ENCODE measurements at places on chromosomes 1 and 21.

DNA sequence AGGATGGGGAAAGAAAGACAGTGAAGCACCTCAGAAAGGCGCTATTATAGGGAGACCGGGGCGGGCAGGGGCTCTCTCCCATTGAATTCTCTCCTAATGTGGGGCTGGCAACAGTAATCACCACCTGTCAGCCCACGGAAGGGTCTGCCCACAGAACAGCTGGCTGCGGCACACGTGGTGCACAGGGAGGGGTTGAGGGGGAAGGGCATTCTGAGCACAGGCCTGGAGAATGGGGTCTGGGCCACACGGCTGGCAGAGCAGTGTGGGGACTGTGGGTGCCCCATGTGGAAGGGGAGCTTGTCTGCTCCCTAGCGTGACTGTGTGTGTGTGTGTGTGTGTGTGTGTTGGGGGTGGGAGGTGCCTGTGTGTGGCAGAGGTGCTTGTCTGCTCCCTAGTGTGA, 4.1 kb downstream of the OLFML3 start:
- DNase-seq, result no peak

DNA sequence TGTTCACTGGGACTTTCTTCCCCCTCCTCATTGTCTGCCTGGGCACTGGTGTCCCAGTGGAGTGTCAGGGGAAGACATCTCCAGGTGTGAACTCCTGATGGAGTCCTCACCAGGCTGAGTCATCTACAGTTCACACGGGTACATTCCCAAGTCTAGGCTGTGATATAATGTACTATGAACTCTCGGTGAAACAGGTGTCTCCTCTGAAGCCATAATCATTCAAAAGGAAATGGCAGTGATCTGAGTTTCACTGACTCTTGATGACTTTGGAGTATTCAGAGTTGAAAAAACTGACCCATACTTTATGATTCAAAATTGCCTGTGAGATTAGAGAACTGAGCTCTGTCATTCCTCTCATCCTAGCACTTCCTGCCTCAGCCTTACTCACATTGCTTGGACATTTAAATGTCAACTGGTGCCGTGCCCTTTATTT, 9.1 kb downstream of the LAMC2 start:
- DNase-seq, result no peak

DNA sequence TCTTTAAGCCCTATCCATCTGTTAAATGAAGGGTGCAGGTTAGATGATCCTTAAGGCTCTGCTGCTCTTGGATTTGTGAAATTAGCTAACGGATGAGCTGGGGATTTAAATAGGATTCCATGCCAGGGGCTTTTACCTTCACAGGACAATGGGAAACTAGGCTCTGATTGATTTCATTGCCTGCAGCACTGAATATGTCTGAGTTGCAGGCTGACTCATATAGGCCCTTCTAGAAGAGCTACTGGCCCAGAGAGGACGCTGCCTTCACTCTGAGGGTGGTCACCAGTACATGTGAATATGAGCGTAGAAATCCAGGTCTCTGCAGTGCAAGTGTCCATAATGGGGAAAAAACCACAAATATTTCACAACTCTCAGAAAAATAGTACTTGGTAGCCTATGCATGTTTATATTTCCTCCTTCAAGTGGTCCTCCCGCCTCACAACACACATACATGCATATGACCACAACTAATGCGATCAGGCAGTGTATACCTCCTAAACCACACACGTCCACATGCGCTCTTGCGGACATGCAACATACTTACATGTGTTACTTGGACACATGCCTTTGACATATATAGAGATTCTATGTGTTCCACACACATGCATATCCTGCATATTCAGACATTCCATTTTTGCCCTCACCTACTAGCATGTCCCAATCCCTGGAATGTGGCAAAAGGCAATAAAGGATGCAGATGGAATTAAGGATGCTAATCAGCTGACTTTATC, 233.8 kb upstream of the JUN start:
- no peak for DNase-seq

DNA sequence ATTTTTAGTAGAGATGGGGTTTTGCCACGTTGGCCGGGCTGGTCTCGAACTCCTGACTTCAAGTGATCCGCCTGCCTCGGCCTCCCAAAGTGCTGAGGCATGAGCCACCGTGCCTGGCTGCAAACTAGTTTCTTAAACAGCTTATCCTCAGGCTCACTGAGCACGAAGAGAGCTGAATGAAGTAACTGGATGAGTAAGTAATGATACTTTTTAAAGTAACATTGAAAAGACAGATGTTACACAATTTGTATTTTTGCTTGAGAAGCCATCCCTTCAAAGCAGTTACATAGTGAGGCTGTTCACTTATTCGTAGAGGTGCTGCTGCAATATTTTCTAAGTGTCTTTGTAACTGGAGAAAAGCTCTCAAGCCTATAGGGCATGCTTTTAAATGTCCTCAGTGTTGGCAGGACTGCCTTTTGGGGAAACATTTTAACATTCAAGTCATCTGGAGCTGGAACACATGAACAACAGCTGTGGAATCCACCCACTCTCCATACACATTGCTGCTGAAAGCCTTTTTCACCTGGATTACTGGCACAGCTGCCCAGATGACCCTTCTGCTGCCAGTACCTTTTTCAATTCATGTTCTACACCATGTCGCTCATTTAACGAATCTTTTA, 2.7 kb upstream of the YBX1 start:
- DNase-seq, result no peak

DNA sequence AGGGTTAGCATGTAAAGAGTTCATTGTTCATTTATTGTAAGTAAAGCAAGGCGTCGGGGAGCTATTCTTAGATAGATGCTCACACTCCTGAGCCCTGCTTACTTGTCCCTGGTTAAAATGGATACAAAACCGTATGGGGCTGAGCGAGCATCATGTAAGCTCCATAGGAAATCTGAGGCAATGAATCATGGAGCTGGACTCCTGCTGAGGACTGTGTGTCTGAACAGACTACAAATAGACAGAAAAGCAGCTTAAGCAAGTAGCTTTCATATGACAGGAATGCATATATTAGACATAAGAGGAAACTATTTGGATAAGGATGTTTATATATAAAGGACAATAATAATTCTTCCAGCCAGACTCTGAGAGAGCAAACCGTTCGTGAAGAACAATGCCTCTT, 604.9 kb upstream of the PTBP2 start:
- DNase-seq, result no peak

DNA sequence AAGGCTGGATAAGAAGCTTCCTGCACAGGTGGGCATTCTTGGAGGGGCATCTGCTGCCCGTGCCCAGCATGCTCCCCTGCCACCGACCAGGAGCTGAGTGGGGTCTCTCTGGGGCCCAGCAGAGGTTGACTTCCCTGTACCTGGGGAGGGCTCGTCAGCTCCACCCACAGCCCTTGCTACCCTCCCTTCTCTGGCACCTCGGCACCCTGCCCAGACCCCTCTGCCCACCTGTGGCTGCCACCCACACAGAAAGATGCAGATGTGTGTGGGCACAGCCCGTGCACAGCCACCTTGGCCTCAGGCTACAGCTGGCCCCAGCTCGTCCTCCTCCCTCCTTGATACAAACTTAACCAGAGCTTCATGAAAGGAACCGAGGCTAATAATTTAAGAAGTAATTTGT, 241.2 kb upstream of the VAMP3 start:
- no peak for DNase-seq

DNA sequence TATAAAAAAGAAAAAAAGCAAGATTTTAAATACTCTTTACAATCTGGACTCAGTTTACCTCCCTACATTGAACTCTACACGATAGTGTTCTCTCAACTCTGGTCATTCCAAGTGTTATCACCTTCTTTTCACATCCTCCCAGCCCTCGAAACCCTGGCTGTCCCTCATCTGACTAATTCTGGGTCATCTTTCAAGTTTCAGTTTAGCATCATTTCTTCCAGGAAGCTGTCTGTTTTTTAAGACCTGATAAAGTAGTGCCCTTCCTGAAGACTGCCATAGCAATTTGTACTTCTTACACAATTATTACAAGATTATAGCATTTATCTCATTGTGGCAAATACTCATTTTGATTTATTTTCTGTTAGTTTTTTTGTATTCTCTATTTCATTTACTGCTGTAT, 1.2 kb downstream of the ALG14 start:
- no peak for DNase-seq

DNA sequence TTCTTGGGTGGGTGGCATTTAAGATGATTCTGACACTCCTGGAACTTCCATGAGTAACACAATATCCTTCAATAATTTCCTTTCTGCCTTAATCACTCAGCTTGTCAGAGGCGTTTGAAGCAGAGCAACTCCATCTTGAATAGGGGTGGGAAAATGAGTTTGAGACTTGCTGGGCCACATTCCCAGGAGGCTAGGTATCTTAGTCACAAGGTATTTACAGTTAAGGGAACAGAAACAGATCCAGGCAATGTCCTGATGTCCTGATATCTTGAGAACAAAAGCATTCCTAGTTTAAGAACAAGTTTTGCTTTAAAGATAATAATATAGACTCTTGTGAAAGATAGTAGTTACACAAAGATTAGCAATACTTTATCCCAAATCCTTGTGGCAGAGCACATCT, 76.6 kb upstream of the KIAA0040 start:
- DNase-seq, result no peak

DNA sequence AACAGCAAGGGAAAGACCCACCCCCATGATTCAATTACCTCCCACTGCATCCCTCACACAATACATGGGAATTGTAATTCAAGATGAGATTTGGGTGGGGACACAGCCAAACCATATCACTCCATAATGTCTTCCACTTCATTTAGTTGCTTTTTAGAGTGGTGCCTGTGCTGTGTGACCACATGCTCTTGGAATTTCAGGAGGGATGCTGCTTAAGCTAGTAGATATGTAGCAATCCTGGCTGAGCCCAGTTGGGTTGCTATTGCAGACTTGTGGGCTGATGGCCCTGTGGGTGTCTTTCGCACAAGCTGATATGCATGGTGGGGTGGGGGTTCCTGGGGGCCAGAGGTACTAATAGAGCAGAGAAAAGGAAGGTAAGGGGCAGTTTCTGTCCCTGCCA, 160.4 kb upstream of the SYT6 start:
- no peak for DNase-seq

DNA sequence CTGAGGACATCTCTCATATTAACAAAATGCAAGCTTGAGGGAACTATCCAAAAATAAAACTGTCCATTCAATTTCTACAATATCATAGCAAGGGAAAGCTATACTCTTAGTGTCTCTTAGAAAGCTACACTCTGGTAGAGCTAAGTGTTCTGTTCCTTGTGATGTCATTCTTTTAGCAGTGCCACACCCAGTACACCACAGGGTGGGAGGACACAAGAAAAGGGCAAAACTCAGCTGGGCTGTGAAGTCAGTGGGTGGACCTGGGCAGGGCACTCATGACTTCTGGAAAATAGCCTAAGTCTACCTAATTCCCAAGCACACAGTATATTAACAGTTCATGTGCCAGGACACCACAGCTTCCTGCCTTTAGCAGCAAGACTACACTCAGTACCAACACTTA, 42.2 kb upstream of the TNFSF4 start:
- DNase-seq, result no peak

- DNase-seq, result no peak
Observed at GRCh38 chr1:50419192-50419906, 3.9 kb downstream of the DMRTA2 start.

GRCh38 chr1:241744591-241744990, 92.5 kb downstream of the WDR64 start:
- DNase-seq, result no peak

DNA sequence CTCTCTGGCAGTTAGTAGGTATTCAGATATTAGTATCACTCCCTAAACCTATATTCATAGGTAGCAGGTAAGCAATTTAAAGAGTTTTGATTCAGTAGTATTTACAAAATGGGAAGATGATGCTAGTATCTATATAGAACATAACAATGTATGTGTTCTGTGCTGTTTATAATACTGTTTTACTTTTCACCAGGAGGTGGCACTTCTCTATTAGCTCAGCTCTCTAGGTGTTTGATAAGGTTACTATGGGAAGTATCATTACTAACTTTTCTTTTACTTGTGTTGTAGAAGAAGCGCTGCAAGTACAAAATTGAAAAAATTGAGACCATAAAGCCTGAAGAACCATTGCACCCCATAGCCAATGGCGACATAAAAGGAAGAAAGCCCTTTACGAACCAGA, 49.4 kb upstream of the FASLG start:
- DNase-seq, result no peak

GRCh38 chr1:180515364-180515763, 13.0 kb upstream of the ACBD6 start:
- DNase-seq, result no peak

GRCh38 chr1:151144474-151145303, 1.7 kb downstream of the SEMA6C start:
- no peak for DNase-seq

- no peak for DNase-seq
Observed at GRCh38 chr1:10267319-10267718, 56.9 kb downstream of the KIF1B start.

DNA sequence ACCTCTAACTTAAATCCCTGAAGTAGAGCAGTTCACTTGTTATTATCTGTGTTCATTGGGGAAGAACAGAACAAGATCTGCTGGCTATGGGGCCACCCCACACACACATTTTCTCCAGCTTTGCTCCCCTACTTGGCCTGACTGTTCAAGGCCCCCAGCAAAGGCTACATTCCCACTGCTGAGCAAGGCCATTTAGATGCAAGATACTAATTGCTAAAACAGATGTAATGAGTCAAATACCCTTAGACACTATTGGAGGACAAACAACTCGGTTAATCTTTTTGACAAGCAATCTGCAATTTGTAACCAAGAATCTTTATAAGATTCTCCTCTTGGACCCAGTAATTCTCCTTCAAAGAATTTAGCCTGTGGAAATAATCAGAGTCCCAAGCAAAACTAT, 67.7 kb downstream of the NAV1 start:
- no peak for DNase-seq

DNA sequence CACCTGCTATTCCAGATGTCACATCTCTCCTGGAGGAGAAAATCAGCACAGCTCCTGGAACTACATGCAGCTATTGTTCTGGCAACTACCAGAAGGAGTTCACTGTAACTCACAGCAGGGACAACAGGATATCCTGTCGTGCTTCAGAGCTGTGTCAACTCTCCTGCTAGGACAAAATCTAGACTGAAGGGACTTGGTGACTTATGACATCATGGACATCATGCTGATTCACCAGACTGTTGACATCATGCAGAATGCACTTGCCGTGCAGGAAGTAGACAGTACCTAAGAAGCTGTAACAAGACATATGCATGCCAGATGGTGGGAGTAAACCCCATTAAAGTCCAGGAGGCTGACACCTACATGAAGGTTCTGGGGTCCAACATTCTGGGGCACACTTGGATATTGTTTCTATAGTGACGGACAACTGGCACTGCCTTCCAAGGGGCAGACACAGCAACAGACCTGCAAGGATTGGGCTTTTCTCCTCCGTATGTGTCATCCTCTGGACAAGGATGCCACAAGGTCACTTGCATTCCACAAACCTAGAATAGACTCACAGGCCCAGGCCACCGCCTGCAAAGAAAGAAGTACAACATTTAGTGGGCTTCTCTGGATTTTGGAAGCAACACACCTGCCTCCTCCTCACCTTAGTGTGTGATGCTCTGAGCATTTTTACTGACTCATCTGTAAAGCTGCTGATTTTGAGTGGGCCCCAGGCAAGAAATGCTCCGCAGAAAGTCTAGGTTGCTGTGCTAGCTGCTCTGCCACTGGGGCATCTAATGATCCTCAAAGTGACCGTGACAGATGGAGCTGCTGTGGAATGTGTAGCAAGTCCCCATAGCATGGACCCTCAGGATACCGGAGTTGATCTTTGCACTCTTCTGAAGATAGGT, 249.2 kb downstream of the MATN1 start:
- no peak for DNase-seq

Data from NCI-H2081 treated with DMSO at 0.1 percent for 48 hours (cell line).